ENCODE measurements at places on chromosomes 5 and 9.

DNA sequence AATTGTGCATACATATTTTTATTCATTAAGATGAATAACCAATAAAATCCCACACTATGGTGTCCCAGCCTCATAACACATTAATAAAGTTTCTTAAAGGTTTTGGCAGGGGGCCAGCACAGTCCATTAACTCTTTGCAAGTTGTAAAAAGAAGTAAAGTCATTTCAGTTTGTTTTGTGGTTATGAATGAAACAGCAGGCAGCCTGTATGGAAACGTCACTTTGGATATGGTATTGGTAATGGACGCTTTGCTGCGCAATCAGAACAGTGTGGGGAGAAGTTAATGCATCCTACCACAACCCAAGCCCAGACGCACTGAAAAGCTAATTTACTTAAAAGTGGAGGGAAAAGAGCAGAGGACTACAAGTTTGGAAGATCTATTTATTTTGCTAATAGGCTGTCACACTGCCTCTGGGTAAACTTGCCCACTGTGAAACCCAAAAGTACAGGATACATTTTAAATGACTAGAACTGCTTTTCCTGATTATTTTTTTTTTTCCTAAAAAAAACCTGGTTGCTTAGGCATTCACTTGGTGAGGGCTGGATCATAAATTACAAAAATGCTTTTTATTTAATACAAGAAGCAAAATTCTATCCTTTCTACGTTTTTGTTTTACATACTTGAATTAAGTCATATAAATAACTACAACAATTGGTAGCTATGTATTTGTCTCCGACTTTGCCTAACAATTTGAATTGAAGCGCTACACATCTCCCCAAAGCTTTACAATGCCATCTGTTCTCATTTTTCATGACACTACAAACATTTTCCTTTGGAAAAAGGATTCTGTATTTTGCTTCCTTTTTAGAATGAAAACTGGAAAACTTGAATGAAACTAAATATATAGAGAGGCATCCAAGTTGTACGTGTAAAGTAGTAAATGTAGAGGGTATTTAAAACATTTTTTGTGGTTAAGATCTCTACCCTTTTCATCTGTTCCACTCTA lies 104.3 kb downstream of the NFIB start:
- peak; percentile 67 for DNase-seq

DNA sequence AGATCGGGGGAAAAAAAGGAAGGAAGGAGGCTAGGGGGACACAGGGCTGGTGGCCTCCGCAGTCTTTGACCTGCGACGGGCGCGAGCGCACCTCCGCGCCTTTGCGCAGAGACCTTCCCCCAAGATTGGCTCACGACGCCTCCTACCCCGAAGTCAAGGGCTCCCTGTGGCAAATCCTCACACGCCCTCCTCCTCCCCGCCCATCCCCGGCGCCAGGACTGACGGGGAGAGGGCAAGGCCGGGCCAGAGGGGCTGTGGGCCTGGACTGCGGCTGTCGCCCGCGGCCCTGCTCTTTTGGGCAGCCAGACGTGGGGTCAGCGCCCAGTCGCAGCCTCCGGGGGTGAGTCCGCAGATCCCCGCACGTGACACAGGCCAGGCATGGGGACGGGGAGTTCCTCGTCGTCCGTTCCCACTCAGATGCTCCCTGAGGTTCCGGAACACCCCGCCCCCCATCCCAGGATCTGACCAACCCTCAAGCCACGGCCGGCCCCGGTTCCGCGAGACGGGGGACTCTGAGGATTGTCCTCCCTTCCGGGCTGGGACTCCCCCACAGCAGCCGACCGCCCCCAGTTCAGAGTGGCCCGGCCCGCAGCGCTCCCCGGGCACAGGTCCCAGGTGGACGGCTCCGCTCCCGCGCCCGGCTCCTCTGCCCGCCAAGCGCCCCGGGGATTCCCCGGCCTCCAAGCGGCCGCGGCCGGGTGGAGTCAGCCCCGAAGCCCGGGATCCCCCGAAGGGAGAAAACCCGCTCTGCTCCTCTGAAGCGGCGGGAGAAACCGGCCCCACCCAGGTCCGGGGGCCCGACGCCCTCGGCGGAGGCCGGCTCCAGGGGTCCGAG lies 543 bp upstream of the ANKRD33B start:
- DNase-seq = peak; percentile 34

DNA sequence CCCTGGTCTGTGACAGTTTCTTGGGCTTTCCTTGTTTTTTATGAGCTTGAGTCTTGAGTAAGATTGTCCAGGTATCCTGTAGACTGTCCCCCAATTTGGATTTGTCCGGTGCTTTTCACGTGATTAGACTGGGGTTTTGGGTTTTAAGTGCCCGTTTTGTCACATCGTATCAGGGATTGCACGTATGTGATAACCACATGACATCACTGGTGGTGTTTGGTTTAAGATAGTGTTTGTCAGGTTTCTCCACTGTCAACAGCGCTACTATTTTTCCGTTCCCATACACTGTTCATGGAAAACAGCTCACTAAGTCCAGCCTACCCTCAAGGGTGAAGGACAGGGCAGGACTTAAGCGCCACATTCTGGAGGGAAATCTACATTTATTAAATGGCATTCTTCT lies 39.7 kb downstream of the LMNB1 start:
- DNase-seq = no peak

DNA sequence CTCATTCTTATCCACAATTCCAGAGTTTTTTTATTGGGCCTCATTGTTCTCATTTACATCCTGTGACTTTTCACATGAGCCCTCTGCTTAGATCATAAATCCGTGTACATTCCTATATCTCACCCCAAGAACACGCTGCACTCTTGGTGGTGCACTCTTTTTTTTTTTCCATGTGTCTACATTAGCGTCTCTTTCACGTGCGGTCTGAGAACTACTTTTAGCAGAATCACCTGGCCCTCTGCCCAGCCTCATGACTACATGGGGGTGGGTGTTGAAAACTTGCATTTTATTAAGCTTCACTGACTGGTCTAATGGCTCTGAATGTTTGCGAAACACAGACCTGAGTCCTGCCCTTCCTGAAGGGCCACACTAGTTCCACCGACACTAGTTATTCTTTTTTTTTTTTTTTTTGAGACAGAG lies 18.6 kb downstream of the C9orf57 start:
- peak; percentile 94 for DNase-seq

- no peak for DNase-seq
These were observed 10.0 kb downstream of the CRB2 start for GRCh38 chr9:123365881-123366528.

GRCh38 chr9:85331626-85332025 lies 410.1 kb downstream of the AGTPBP1 start:
- DNase-seq = no peak

DNA sequence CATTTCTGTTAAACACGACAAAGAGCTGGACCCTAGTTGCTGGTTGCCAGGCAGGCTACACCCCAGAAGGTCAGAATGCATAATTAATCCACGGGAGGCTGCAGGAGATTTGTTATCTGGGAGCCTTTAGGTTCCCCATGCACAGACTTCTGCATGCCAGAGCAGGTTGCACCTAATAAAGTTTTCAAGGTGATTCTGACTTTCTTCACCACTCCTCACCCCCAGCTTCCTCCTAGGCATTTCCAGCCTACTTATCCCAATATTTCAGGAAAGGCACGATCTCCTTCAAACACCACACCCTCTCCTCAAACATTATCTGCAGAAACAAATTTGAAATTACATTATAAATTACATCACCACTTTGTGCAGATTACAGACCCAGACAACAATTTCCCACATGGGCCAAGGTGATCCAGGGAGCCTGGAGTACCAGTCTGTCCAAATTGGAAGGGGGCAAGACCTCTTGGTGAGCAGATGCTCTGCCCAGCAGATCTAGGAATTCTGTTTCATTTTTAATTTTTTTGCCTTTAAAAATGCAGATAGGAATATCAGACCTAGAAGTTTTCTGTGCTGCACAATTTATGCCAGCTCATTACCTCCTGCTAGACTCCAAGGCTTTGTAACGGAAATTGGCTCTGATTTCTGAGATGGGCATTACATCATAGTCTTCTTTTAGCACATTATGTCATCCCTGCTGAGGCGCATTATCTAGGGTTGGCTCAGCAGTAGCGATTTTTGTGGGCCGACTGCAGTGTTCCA lies 363.4 kb upstream of the SLC30A5 start:
- DNase-seq = peak; percentile 87

DNA sequence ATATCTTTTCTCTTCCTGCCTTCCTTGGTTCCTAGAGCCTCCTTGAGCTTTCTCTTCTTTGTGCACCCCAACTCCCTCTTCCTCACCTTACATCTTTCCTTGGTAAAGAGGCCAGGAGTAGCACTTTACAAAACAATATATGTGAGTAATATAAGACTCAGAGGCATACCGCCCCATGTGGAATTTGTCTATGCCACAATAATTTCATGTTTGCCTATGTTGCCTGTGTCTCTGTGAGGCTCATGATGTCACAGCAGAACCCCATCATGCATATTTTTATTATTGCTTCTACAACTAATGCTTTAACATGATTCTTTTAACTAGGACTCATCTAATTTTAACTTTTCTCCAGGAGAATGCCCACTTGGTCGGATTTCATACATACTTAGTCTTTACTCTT lies 15.0 kb upstream of the LVRN start:
- peak; percentile 40 for DNase-seq

GRCh38 chr9:23123048-23123632 lies 676.5 kb downstream of the DMRTA1 start:
- DNase-seq = peak; percentile 29

DNA sequence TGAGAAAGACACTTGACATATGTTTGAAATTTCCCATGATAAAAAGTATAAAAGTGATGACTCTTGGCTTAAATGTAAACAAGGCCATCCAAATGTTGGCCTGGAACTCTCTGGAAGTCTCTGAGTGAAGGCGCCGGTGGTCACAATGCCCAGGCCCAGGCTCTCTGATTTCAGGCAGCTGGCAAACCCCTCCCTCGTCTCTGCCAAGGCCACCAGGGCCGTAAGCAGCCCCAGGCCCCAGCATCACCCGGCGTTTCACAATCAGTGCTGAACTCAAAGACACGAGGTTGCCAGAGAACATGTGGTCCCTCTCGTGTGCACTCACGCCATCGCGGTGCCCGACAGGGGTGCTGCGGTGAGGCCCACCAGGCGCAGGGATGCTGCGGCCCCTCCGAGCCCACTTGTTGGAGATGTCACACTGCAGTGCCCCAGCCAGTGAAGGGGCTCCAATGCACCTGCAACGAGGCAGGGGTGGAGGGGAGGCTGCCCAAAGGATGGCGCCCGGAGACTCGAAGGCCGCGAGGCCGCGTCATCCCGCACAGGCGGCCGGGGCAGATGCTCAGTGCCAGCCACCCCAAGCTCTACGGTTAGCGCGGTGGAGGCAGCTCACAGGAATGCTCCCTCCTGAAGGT lies 15.0 kb downstream of the LPCAT1 start:
- no peak for DNase-seq

- DNase-seq = no peak
These were observed 12.7 kb upstream of the MPDZ start for GRCh38 chr9:13292158-13292557.

- DNase-seq = peak; percentile 21
These were observed 231.3 kb downstream of the NPR3 start for GRCh38 chr5:32942225-32942989.

GRCh38 chr5:40191150-40191549 lies 488.6 kb upstream of the PTGER4 start:
- no peak for DNase-seq

DNA sequence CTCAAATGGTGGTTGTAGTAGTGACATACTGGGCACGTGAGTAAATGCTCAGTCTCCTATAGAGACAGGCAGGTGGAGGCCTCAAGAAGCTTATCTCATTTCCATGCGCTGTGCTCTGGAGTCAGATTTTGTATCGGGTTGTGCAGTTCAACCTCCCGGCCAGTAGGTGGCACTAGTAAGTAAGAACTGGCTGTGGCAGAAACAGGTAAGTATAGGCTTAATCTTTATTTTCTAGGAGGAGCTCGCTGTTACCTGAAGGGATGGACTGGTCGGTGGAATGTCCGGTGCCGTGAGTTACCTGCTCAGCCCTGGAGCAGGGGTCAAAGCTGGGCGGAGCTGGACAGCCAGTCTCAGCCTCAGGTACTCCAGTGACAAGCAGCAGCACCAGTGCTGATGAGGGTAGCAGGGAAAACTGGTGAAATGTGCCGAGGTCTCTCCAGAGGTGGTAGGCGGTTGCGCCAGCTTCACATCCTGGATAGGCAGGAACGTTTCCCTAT lies 880.1 kb upstream of the SEMA6A start:
- peak; percentile 11 for DNase-seq

DNA sequence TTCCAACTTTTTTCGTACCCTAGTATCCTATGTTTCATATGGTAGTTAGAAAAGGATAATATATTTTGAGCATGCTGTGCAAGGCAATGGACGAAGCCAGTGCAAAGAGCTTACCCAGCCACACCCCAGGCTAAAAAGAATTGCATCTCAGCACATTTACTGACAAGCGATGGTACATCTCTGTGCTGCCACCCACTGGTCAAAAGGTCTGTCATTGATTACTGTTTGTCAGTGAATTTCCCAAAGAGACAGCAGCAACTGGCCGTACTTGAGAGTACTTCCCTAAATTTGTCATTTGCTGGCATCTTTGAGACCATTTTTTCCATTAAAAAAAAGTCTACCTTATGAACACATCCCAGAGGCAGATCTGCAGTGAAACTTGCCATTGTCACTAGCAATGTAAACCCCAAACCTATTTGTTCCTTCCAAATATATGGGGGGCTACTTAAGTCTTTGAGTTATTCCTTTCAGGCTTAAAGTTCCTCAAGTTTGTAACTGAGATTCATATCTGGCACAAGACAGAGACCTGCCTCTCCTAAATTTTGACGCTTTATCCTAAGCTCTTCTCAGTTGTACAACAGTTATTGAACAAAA lies 184.3 kb downstream of the CTNND2 start:
- no peak for DNase-seq

GRCh38 chr9:72441848-72442607 lies 77.0 kb upstream of the ZFAND5 start:
- DNase-seq = peak; percentile 89

GRCh38 chr9:107647611-107648010 lies 158.0 kb upstream of the KLF4 start:
- no peak for DNase-seq

DNA sequence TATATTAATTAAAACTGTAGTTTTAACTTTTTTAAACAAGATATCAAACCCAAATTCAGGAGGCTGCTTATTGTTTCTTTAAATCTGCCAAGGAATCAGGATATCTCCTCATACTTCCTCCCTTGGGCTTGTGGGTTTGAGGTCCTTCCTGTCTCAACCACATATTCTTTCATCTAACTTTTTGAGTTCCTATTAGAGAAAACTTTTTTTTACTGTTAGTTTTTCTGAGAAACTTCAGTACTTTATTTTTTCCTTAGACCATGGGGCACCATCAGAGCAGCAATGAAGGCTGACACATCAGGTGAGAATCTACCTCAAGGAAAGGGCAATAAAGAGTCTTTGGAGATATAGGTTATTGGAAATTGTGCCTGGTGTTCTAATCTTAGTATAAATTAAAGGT lies 56.7 kb downstream of the TSSK1B start:
- no peak for DNase-seq

GRCh38 chr9:129930743-129931142 lies 95.5 kb downstream of the USP20 start:
- DNase-seq = no peak

DNA sequence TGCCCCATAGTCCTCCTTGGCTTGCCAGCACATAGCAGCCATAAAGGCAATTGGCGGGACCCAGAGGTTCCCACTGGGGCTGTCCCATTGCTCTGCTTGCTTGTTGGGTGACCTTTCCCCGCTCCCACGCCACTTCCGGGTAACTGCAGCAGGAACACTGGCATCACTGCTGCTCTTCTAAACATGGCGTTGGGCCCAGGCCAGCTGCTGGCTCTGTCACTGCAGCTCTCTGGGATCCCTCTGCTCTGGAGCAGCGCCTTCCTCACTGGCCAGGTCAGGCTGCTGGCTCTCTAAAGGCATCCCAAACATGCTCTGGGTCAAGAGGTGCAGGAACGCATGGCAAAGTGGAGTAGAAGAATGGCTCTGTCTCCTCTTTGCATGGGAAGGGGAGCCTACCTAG lies 92.9 kb downstream of the DRD1 start:
- no peak for DNase-seq

GRCh38 chr5:67283275-67283987 lies 86.8 kb upstream of the CD180 start:
- DNase-seq = no peak
